ENCODE measurements at places on chromosomes 11 and 22.
A peak's percentile ranks its signal among the peaks of the same experiment; 100 is the strongest.

- DNase-seq, result peak; percentile 44
These were observed 61.0 kb upstream of the FGF3 start for GRCh38 chr11:69880041-69880825.

- no peak for DNase-seq
These were observed 950 bp upstream of the LAYN start for GRCh38 chr11:111539426-111540113.

GRCh38 chr11:65159012-65159411 lies 11.0 kb upstream of the SPDYC start:
- no peak for DNase-seq

DNA sequence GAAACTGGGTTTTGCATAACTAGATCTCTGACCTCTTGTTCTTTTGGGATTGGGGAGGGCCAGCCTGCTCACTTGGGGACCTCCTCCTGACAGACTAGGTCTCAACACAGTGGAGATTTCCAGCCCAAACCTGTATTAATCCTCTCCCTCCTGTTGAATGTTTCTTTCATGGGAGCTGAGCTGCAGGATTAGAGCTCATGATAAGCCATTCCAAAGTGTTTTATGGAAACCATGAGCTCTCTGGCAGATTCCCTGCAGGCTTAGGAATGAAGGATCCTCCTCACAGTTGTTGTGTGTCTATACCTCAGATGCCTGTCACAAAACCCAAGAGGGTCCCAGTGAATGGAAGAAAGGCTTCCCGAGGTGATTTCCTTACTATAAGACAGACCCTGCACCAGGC lies 248.4 kb upstream of the B3GAT1 start:
- DNase-seq, result no peak

- no peak for DNase-seq
These were observed 157.1 kb upstream of the CEP126 start for GRCh38 chr11:101757741-101758140.

GRCh38 chr22:30947173-30947815 lies 21.3 kb downstream of the MORC2 start:
- DNase-seq, result peak; percentile 83

DNA sequence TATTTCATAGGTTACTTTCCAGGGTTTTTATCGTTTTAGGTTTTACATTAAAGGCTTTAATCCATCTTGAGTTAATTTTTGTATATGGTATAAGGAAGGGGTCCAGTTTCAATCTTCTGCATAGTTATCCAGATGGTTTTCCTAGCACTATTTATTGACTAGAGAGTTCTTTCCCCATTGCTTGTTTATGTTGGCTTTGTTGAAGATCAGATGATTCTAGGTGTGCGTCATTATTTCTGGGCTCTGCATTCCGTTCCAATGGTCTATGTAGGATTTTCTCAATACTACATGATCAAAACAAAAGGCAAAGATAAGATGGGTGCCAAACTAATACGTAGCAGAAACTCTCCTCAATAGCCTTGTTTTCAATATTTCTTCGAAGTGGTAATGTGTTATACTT lies 14.3 kb upstream of the RIC3 start:
- no peak for DNase-seq

GRCh38 chr22:38138961-38139360 lies 28.5 kb upstream of the BAIAP2L2 start:
- DNase-seq, result peak; percentile 15

- no peak for DNase-seq
These were observed 667.3 kb downstream of the OPCML start for GRCh38 chr11:132864811-132865576.
